T-helper 1 cell (primary cell): ENCODE measurements at places on chromosomes 11 and 22.

DNA sequence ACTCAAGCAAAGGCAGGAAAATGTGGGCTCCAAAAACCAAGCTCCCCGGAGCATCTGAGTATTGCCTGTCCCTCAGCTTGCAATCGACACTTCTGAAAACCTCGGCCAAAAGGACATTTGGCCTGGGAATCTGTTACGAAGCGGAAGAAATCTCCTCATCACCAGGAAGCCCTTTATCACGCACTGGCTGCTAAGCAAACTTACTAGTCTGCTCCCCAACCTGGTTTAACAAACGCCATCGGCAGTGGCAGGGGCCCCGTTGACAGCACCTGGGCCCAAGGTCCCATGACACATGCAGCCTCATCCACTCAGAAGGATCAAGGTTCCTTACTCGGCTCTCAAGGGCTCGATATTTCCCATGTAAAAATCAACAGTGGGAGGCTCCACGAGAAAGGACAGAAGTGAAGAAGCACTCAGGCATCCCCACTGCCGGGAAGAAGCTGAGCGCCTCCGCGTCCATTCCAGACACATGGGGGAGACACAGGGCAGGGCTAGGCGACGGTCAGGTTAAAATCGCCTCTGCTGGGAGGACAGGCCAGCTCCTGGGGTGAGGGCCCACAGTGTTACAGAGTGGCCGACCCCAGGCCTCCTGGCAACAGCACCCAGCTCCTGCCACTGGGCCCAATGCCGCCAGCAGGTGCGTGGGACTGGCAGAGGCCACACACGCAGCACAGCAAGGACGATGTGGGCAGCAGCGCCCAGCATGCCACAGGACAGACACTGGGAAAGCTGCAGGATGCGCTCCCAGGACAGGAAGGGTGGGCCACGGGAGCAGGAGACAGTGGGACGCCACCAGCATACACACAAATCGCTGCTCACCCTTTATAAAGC lies 27.1 kb downstream of the BRD1 start:
- DNase-seq = no peak

DNA sequence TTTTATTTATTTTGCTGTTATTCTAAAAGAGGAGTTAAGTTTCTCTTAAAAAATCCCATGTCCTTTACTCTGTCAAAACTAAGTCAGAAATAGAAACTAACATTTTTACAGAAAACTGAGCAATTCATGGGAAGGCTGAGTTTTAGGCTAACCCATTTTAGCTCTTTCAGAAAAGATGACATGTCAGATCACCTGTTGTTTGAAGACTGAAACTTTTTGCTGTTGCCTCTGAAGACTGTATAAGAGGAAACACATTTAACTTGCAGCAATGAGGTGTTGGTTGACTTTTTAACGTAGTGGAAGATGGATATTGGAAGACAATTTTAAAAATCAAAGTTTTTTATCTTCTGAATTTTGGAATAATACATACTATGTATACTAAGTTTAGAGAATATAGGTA lies 115.4 kb downstream of the METTL15 start:
- DNase-seq = no peak

DNA sequence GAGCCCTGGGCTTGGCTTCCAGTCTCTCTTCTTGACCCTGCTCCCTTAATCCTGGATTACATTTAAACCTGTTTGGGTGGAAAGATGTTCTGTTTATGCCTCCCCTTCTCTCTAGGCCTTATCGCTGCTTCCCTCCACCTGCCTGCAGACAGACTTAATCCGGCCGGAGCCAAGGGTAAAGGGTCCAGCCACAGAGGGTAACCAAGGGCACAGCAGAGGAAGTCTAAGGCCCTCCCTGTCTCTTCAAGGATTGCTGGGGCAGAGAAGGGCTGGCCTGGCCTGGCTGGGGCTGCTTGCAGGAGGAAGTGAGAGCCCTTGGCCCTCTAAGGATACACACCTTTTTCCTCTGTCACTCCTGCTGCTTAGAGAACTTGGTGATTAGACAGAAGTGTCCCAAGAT lies 2.1 kb downstream of the GAL3ST3 start:
- no peak for DNase-seq

GRCh38 chr11:80297858-80298632 lies 857.2 kb upstream of the TENM4 start:
- no peak for DNase-seq
